ENCODE measurements at places on chromosomes 7 and 10.

DNA sequence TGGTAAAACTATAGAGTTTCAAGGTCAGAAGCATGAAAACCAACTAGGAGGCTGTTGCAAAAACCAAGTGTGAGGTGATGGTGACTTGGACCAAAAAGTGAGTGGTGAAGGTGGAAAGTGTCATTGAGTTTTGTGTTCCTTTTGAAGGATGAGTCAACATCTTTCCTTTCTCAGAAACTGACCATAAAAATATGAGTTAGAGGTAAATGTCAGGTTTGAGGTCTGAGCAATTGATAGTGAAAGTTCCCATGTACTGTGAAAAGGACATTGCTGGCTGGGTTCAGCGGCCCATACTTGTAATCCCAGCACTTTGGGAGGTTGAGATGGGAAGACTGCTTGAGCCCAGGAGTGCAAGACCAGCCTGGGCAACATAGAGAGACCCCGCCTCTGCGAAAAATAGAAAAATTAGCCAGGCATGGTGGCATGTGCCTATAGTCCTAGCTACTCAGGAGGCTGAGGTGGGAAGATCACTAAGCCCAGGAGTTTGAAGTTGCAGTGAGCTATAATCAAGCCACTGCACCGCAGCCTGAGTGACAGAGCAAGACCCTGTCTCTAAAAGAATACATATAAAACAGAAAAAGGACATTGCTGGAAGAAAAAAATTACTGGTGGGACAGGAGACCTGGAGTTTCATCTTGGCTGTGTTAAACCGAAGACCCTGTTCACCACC, 89.3 kb upstream of the ARID5B start:
- DNase-seq: no peak

- no peak for DNase-seq
These were observed 131.2 kb downstream of the RALA start for GRCh38 chr7:39754326-39755120.

- DNase-seq: no peak
These were observed 7.9 kb downstream of the LAT2 start for GRCh38 chr7:74217455-74218342.

GRCh38 chr10:123995461-123996131, 97.8 kb downstream of the CHST15 start:
- DNase-seq: no peak

- DNase-seq: no peak
These were observed 116.6 kb upstream of the CDK1 start for GRCh38 chr10:60661637-60662036.

DNA sequence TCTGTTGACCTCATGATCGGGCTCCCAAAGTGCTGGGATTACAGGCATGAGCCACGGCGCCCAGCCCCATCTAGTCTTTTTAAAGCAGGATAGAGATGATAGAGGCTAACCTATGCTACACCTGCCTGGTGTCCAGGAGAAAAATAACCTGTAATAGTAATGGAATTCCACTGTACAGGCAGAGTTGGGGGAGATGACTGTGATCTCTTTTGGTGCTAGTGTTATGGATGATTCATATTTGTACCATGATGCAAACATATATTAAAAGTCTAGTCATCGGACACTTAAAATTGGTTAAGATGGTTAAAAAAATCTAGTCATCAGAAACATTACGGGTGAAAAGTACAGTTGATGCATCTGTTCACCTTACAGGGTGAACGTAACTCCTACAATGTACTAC, 6.1 kb upstream of the SAR1A start:
- no peak for DNase-seq

GRCh38 chr7:130985361-130985760, 251.4 kb upstream of the KLF14 start:
- DNase-seq: no peak

GRCh38 chr10:74593470-74593869, 232.9 kb upstream of the KAT6B start:
- no peak for DNase-seq
